NCI-H524 treated with DMSO at 0.1 percent for 48 hours (cell line): ENCODE measurements at places on chromosomes 1 and 21.
A peak's percentile ranks its signal among the peaks of the same experiment; 100 is the strongest.

DNA sequence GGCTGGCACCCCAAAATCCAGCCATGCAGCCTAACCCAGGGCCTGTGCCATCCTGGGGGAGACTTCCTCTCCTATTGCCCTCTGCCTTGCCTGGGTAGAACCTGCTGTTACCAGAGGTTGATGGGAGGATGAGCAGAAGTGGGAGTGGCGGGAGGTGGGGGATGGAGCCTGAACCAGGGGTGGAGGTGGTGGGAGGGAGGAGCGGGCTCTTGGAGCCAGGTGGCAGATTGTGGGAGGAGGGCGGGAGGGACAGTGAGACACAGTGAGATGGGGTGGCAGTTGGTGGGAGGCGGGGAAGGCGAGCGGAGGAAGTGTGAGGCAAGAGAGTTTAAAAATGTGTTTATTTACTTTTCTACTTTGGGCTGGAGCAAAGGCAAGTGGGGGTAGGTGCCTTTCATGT lies 87.3 kb downstream of the KCNJ6 start:
- DNase-seq = peak; percentile 47

GRCh38 chr1:156581661-156582387 lies 2.3 kb downstream of the TTC24 start:
- no peak for DNase-seq

- DNase-seq = no peak
These were observed 15.2 kb downstream of the RGS4 start for GRCh38 chr1:163084330-163084729.

DNA sequence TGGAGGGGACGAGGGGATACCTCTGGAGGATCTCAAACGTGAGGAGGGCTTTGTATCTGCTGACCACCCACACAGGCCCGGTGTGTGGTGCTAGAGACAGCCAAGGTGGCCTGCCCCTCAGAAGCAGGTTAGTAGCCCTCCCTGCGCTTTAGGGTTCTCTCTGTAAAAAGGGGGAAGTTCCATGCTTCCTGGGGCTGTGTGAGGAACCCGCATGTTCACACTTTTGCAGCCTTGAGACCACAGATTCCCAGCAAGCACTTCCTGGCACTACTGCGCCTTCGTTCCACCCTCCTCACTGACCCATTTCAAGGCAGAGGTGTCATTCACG lies 7.9 kb upstream of the GUCA2B start:
- DNase-seq = no peak

- DNase-seq = no peak
These were observed 60.2 kb upstream of the ID3 start for GRCh38 chr1:23619299-23620188.

GRCh38 chr1:178683291-178683690 lies 41.8 kb upstream of the RALGPS2 start:
- no peak for DNase-seq

- no peak for DNase-seq
These were observed 39.3 kb downstream of the MTARC1 start for GRCh38 chr1:220825819-220826551.

GRCh38 chr1:64171246-64171645 lies 32.2 kb upstream of the UBE2U start:
- DNase-seq = no peak

DNA sequence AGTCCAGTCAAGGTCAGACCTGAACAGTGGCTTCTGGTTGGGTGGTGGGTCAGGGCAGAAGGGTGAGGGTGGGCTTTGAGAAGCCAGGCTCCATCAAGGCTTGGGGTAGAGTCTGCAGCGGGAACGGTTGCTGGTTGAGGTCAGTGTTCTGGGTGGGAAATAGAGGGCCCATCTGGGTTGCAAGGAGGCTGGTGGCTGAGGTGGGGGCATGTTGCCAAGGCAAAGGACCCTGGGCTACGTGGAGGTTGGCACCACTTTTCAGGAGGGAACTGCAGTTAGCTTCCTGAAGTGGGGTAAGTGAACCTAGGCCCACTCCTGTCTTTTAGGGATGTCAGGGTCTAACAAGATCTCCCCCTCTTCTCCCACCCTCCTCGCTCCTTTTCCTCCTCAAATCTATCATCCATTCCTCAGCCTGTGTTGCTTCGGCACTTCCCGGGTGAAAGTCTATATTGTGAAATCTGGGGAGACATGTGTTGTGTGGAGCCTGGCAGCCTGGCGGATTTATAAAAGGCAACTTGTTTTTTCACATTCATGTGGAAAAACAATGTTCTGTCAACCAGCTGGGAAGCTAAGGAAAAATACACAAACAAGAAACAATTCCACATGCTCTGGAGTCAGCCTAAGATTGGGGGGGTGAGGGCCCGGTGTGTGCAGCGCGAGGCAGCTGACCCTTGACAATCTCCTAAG lies 1.5 kb downstream of the IL22RA1 start:
- DNase-seq = no peak

DNA sequence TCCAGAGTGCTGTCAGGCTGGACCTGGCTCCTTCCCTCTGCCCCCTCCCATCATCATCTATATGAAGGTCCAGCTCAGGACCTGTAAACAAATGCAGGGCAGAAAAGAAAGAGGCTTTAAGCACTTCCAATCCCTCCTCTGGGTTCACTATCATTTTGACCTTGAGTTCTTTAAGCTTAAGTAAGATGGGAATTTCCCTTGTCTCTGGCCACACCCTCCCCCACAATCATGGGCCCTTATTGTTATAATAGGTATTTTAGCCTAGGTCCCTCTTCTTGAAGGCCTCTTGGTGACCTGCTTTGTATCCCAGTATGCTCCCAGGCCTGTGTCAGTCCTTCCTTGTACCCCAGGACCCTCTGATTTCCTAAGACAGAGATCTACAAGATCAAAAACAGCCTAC lies 45.1 kb upstream of the EPS15 start:
- no peak for DNase-seq

DNA sequence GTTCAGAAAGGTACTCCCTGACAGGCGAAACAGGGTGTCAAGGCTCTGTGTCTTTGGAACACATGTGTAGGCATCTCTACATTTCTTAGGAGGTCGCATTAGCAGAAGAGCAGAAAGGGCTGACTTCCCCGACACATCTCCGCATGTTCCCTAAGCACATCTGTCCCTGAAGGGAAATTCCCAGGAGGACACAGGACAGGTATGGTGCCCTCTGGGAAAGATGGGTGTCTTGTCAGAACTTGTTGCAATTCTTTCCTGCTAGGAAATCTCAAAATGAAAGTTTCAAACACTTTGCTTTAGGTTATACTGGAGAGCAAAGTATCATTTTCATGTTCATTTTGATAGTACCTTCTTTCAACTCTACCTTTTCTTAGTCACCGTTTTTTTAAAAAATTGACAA lies 2.0 kb downstream of the DSCAM start:
- DNase-seq = no peak

DNA sequence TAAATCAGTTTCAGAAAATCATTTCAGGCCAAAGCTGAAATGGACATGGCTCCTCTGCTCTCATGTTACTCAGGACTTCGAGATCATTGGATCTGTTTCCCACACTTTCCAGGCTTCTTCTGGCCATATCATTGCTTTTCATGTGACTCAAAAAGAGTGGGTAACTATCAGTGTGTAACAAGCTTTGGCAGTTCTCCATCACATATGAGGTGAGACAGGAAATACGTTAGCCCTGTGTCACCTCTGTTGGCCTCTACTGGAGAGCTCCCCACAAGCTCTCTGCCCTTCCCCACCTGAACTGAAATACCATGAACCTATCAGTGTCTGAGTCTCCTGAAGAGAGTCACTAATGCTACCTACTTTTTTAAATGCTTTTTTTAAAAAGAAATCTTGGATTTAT lies 128.2 kb downstream of the LBR start:
- no peak for DNase-seq

GRCh38 chr21:36646011-36646410 lies 52.9 kb upstream of the SIM2 start:
- DNase-seq = no peak

DNA sequence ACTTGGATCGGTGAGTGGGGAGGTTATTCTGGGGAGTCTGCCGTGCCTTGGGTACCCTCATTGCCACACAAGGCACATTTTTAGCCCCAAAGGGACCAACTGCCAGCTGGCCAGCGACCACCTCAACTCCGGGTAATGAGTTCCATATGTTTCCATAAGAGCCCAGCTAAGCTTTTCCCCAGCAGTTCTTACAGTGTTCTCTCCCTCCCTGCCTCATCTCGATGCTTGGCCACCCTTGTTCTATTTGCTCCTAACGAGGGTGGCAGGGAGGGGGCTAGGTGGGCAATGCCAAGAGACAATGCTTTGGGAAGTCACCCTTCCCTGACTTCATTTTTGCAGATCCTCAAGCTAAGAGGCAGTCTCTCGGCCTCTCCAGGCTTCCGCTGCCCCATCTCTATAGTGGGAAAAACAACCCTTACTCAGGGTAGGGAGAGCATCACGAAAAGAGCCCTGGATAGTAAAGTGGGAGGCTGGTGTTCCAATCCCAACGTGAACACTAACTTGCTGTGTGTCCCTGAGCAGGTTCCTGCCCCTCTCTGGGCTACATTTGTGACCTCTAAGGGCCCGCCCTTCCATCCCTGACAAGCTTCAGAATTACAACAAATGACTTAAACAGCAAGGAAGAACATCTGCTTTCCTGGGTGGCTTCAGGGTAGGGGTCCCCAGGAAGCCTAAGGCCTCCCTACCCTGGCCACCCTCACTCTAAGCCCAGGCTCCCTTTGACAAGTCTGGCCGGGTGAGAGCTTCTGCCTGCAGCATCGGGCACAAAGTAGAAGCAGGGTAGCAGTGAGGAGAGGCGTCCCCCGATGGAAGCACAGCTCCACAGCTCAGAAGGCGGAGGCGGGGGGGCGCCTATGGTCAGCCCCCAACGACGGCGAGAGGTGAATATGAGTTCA lies 5.8 kb downstream of the ID3 start:
- no peak for DNase-seq

DNA sequence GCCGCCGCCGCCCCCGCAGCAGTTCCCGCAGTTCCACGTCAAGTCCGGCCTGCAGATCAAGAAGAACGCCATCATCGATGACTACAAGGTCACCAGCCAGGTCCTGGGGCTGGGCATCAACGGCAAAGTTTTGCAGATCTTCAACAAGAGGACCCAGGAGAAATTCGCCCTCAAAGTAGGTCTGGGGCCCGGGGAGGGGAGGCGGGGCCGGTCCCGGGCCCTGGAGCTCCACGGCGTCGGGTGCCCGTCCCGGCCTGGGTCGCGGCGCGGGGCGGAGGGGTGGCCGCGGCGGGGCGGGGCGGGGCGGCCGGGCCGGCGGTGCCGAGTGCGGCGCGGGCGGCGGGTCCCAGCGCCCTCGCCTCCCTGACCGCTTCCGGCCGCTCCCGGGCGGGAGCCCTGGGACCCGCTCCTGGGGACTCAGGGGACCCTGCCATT lies 646 bp downstream of the MAPKAPK2 start:
- DNase-seq = no peak

DNA sequence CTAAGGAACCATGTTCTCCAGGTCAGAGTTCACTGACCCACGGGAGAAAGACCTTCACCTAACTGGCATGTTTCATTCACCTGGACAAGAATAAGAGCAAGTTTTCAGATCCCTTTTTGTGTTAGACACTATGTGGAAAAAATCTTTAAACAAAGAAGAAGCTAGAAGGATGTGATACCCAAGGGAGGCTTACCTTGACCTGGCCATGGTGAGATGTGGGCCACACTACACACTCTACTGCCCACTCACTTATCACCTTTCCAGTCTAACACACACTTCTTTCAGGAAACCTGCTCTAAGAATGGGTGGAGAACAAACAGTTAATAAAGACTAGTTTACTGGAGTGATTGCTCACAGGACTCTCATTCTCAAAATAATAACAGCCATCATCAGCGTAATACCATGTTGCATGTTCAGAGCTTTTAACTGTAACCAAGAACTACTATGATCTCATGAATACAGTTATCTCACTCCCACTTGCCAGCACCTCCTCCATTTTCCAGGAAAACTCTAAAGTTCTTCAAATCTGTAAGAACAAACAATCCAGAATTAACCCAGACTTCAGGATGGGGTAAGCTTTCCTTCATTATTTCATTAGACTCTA lies 1.4 kb downstream of the RGS8 start:
- DNase-seq = no peak

DNA sequence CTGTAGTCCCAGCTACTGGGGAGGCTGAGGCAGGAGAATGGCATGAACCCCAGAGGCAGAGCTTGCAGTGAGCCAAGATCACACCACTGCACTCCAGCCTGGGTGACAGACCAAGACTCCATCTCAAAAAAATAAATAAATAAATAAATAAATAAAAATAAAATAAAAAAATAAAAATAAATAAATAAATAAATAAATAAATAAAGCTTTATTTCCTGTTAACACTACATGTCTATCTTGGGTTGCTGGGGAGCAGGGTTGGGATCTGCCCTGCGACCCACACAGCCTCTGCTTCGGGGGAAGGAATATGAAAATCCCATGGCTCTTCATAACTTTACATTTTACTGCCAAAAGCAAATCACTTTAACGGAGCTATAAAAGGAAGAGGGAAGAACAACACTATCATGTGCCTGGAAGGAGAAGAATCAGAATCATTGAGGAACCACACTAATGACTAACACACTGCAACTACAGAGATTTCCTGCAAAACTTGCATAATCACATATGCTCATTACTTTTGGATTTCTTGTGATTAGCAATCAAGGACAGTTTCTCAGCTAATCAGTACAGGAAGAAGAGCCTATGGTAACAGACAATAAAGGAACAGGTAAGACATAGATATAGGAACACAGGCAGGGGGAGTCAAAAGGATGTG lies 72.8 kb upstream of the CD55 start:
- DNase-seq = no peak

DNA sequence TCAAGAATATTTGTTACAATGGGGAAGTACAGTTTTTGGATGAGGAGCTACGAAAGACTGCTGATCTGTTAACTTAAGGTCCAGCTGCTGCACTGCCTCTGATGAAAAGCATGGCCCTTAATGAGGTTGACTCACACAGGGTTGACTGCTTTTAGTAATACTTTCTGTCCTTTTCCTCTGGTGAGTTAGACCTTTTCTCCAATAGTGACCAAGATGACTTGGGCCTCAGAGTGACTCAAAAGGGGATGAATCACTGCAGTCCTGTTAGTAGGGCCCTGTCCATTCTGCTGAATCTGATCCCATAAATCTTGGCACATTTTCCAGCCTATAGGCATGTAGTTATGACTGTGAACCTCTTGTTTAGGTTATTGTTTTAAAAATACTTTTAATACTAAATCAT lies 2.7 kb downstream of the DISP1 start:
- DNase-seq = no peak
